ENCODE measurements at places on chromosomes 6 and 20.

GRCh38 chr6:125852587-125852986, 61.8 kb downstream of the NCOA7 start:
- DNase-seq, result no peak

- DNase-seq, result no peak
Observed at GRCh38 chr20:23326774-23327173, 23.8 kb upstream of the NXT1 start.

DNA sequence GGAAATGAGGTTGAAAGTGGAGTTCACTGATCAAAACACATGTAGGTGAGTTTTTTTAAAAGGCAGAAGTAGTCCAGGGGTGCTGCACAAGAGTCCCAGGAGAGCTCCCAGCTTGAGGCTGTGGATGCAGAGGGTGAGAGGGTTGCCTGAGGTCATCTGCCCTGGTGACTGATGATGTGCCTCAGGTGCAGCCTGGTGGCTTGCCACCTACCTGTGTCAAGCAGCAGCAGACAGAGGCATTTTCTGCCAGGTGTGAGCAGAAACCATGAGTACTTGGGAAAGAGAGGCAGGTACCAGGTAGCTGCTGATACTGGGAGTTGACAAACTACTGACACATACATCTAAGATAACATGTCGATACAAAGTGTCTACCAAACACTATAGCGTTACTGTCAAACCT, 92.5 kb downstream of the SCP2D1 start:
- DNase-seq, result no peak

GRCh38 chr6:38193481-38194281, 374.2 kb downstream of the ZFAND3 start:
- DNase-seq, result no peak

DNA sequence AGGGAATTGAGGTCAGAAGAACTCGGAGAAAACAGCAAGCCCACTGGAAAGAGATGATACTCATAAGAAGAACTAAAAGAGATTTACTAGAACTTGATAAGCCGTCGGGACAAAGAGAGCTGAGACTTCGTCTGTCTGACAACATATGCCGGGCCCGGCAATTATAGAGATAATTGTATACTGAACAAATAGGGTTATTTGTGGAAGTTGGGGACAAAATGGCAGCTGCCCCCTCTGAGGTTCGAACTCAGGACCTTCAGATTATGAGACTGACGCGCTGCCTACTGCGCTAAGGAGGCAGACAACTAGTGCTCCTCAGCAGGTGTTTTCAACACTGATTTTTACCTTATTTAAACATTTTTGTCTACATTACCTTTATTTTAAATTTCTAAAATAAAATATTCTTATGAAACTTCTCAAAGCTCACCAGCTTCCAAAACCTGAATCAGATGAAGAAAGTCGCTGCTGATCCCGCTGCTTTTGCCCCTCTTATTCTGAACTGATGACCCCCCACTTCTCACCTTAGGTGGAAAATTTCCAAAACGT, 29.3 kb upstream of the TRIM27 start:
- DNase-seq, result peak; percentile 54

DNA sequence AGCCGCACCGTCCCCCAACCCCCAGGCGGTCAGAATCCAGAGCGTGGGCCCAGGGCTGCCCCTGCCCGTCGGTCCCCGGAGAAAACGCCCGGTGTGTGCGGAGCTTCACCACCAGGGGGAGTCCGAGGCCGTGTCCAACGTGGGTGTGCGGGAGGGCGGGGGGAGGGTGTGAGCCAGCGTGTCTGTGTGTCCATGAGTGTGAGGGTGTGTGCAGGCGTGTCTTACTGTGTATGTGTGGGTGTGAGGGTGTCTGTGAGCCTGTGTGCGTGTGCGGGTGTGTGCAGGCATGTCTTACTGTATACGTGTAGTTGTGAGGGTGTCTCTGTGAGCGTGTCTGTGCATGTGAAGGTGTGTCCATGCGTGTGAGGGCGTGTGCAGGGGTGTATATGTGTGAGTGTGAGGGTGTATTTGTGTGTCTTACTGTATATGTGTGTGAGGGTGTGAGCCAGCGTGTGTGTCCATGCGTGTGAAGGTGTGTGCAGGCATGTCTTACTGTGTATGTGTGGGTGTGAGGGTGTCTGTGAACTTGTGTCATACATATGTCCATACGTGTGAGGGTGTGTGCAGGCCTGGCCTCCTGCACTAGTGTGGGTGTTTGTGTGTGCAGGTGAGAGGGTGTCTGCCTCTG, 24.6 kb upstream of the GATA5 start:
- DNase-seq, result peak; percentile 58

DNA sequence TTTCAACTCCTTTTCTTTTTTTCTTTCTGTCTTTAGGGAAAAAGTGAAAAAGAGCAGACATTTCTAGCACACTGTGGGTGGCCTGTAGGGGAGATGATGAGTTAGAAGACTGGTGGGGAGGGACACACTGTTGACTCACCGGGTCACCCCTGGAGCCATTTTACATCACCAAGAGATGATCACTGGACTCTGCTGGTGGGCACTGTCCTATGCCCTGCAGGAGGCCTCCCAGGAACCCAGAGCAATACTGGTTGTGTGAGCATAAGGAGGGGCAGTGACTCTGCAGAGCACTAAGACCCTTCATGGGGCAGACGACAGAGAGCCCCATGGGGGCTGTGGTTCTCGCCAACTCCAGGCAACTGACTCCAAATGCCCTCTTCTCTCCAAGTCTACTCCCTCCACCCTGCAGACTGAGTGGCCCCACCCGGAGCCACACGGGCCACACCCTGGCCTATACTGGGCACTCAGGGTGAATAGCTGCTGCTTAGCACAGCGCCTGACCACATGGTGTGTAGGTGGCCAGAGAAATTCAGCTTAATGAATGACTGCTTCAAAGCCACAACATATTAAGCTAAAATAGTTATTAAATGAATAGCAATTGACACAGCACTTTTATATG, 177.5 kb downstream of the CDC5L start:
- no peak for DNase-seq

DNA sequence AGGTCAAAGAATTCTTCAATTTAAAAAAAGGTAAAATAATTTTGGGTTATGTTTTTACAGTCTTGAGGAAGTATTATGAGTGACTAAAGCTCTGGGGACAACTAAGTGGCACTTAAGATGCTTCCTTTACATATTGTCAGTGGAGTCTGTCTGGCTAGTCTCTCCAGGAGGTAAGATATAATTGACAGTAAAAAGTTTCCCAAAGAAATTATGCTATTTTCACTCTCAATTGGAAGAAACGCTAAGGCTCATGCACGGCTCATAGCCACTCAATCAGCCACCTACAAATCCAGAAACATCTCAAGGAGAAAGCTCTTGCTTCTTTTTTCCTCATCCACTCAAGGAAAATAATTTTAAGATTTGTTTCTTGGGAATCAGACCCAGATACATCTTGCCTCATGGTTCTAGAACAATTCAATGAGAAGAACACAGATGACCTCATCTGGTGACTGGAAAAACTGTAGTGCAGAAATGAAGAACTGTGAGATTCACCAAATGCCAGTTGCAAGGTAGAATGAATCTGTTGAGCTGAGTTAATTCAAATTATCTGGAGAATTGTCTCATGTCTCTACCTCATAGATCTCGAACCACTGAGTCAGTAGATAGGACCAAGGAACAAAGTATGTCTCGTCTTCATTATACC, 252.9 kb downstream of the TPBG start:
- DNase-seq, result no peak

DNA sequence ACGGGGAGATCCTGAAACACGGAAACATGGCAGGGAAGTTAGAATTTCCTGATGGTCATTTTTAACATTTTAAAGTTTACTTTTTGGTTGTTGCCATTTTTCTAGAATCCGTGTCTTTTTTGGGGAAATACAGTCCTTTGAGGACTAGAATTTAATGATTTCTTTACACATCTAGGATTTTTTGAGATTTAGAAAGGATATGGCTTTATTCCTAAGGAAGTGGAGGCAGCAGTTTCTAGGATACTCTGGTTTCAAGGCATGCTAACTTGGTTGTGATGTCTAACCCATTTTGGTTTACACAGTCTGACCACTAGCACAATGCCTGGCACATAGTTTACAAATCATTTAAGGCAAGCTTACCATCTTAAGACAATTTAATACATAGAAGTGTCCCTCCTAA, 1.1 kb upstream of the ZBTB2 start:
- DNase-seq, result no peak

DNA sequence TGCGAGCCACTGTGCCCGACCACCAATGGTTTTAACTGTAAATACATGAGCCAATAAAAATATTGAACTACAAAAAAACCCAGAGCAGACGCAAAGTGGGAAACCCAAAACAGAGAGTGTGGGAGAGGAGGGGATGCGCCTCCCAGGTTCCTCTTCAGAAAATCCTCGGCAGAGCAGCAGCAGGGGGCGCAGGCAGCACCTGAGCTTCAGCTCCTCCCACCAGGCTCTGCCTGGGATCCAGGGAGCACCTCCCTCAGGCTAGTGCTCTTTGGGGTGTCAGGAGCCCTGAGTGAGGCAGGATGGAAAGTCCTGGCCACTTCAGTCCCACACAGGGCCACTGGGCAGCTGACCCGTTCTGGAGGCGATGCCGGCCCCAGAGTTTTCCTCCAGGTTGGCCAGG, 536.9 kb upstream of the CDH4 start:
- DNase-seq, result no peak

- no peak for DNase-seq
Observed at GRCh38 chr6:119390247-119390793, 40.8 kb upstream of the MAN1A1 start.

DNA sequence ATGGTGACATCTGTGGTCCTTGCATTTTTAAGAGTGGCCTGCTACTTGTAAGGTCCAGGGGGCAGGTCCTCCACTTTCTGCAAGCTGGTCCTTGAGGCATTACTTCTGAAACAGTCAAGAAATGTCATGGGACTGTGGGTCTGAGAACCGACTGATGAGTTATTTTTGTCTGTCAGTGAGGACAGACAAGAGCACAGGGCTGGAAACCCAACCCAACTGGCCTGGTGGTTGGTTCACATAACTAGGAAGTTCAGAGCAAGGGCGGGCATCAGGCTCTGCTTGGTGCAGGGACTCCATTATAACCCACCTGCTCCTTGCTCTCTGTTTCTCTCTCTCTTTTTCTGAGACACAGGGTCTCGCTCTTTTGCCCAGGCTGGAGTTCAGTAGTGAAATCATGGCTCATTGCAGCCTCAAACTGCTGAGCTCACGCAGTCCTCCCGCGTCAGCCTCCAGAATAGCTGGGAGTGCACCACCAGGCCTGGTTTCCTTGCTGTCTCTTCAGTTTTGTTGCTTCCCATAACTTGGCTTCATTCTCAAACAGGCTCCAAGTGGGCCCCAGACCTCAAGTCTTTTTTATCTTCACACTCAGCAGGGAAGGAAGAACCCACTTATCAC, 9.2 kb downstream of the CST3 start:
- DNase-seq, result no peak

DNA sequence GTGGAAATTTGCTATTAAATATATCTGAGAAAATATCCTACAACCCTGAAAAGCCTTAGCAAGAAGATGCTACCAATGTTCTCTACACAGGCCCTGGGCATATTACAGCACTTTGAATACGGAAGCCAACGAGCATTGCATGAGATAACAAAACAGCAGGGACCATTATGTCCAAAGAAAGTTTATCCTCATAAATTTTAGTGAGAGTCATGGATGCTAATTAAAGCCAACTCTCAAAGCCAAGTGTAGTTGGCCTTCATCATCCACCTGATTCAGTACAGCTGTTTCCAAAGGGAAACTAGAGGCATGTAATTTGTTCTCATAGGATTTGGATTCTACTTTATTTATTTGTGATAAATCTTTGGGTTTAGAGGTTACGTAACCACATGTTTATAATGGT, 564.8 kb downstream of the RFPL4B start:
- no peak for DNase-seq

- no peak for DNase-seq
Observed at GRCh38 chr20:15362849-15363248, 1025.4 kb upstream of the FLRT3 start.

GRCh38 chr6:31304683-31305082, 32.8 kb upstream of the HLA-C start:
- DNase-seq, result no peak

DNA sequence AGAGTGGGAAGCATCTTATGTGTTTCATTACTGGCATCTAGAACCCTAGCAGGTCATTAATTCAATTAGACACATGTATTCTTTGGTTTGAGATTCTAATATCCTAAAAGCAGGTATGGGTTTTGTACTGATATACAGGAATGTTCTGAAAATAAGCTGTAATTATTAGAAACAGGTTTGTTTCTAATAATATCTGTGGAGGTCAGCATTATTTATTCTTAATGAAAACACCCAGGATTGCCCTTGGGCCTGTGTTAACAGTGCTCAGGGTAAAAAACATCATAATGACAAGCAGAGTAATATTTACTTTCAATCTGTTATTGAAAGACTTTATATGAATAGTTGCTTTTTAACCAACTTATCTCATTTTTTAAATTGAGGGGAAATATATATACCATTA, 8.0 kb upstream of the TULP4 start:
- no peak for DNase-seq

- DNase-seq, result no peak
Observed at GRCh38 chr6:138685257-138685656, 88.3 kb upstream of the CCDC28A start.

- DNase-seq, result no peak
Observed at GRCh38 chr6:140541288-140541687, 1166.8 kb upstream of the CITED2 start.

DNA sequence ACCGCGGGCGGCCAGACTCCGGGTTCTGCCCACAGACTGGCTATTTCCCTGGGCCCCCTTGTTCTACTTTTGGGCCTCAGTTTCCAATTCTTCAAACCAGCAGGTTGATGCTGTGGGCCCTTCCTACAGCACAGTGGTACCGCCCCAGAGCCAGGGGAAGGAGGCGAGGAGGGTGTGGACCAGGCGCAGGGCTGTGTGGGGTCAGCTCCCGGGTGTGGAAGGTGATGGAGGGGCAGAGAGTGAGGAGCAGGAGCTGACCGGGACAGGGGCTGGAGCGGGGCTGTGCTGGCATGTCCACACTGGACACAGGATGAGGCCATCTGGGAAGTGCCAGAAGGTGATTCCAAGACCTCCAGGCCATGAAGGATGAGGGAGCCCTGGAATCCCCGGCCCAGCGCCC, 35.2 kb upstream of the CHRNA4 start:
- DNase-seq, result no peak

- peak; percentile 28 for DNase-seq
Observed at GRCh38 chr20:52054123-52054522, 137.5 kb downstream of the ZFP64 start.

- no peak for DNase-seq
Observed at GRCh38 chr6:99147206-99147605, 199.5 kb upstream of the FBXL4 start.

GRCh38 chr6:99151634-99152346, 197.7 kb downstream of the FAXC start:
- DNase-seq, result no peak

- no peak for DNase-seq
Observed at GRCh38 chr20:49344975-49345374, 67.1 kb upstream of the ZNFX1 start.

DNA sequence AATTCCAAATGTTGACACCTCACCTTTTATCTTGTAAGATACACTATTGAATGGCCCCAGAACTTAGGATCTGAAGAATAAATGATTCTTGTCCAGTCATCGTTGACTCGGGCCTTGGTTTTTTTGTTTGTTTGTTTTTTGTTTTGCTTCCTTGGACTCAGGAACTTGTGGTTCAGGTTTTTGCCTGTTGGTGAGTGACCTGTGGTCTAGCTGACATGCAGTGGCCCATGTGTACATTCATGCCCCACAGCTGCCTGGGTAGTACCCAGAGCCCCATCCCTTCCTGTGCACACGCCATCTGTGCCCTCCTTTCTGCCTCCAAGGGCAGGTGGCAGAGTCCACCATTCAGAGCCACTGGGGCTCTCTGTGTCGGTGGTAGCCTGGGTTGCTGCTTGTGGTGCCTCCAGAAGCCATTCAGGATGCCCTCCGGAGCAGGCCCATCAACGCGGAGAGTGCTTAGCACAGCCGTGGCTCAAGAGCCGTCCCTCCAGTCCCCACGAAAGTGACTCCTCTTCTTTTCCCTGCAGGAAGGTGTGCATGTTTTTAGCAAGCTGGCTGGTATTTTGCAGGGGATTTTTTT, 85.9 kb downstream of the SYNJ2 start:
- DNase-seq, result no peak

Data from stimulated activated CD8-positive, alpha-beta memory T cell treated with anti-CD3 and anti-CD28 coated beads, Interleukin-7, amount 100 ng/mL, for 4 hours (primary cell).